ENCODE measurements at places on chromosomes 16 and 17.

- DNase-seq = no peak
Observed at GRCh38 chr17:32819787-32820186, 57.1 kb downstream of the MYO1D start.

- no peak for DNase-seq
Observed at GRCh38 chr16:54286366-54287130, at the start of gene IRX3. Gene IRX3 (minus strand): TSS chr16:54286787. CDS start chr16:54286050, 737 bp downstream.

- no peak for DNase-seq
Observed at GRCh38 chr17:42895185-42895555, 5.4 kb upstream of the G6PC1 start.

GRCh38 chr16:57036945-57037344, 47.6 kb downstream of the NLRC5 start:
- DNase-seq = no peak

GRCh38 chr17:70523426-70523825, 354.1 kb downstream of the KCNJ2 start:
- DNase-seq = no peak

- DNase-seq = no peak
Observed at GRCh38 chr16:51353055-51353454, 202.0 kb upstream of the SALL1 start.

DNA sequence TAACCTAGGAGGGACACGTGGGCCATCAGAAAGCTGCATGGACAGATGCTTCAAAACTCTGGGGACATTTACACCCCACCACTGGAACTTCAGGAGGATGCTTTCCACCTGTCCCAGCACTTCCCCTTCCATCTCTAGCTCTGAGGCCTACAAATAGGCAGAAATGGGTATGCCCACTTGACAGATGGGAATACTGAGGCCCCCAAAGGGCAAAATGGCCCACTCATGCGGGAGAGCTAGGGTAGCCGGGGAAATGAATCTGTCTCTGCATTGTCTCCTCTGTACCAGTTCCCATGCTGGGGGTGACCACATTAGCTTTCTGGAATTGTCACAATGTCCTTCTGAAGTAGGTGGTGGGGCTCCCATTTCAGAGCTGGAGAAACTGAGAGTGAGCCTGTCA, 592.1 kb upstream of the CDH5 start:
- no peak for DNase-seq

DNA sequence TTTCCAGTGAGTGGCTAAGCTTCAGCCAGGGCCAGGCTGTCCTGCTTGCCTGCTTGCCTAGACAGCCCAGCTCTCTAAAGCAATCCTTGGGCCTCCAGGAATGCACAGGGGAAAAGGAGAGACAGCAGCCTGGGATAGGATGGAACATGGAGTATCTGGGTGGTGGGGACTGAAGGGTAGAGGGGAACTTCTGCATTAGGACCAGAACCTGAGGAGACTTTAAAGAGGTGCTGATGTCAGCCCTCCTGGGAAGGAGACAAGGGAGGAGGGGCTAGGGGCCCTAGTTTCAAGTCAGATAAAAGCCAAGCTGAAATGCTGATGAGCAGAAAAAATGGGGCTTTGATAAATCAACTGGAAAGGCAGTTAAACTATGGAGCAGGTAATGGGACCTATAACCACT, 1.8 kb downstream of the HOXB7 start:
- no peak for DNase-seq

DNA sequence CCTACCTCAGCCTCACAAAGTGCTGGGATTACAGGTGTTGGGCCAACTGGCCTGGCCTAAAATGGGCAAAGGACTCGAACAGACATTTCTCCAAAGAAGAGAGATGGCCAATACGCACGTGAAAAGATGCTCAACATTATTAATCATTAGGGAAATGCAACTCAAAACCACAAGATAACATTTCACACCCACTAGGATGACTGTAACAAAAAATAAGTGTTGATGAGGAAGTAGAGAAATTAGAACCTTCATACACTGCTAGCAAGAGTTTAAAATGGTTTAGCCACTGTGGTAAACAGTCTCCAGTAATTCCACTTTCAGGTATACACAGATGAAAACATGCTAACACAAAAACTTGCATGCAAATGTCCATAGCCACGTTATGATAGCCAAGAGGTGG, 5.7 kb downstream of the TMED6 start:
- DNase-seq = no peak

DNA sequence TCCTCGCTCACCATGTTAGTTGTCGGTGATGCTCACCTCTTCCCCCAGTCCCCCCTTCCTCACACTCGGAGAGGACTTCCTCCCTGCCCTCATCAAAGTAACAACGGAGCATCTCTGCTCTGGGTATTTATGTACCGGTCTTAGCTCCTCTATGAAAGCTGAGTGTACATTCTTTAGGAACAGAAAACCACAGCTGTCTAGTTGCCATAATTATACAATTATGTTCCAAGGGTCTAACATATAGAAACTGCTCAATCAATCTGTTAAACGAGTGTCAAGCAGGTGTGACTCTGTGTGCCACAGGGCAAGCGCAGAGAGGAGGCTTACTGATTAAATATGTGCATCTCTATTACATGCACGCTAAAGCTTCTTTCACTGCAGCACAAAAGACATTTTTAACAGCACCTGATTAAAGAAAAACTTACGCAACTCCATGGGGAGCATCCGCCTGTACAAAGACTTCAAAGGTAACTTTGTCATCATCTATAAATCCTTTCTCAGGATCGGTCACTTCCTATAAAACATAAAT, 37.8 kb downstream of the LITAFD start:
- no peak for DNase-seq

GRCh38 chr16:20897253-20897897, 2.8 kb downstream of the DCUN1D3 start:
- no peak for DNase-seq

DNA sequence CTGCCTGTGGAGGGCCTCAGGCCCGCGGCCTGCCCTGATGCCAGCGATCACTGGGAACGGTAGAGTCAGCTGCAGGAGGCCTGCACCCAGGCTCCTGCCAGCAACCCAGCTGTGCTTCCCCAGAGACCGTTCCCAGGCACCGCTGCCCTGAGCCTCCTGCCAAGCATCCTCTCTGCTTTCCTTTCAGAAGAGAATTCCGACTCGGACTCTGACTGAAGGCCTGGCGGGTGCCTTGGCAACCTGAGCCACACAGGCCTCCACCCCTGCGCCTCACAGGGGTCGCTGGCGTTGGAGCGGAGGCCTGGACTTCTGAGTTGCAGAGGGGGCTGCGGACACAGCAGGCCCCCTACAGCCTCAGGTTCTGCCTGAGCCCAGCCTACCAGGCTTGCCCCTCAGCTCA, 7.9 kb downstream of the CMTM3 start:
- DNase-seq = no peak

DNA sequence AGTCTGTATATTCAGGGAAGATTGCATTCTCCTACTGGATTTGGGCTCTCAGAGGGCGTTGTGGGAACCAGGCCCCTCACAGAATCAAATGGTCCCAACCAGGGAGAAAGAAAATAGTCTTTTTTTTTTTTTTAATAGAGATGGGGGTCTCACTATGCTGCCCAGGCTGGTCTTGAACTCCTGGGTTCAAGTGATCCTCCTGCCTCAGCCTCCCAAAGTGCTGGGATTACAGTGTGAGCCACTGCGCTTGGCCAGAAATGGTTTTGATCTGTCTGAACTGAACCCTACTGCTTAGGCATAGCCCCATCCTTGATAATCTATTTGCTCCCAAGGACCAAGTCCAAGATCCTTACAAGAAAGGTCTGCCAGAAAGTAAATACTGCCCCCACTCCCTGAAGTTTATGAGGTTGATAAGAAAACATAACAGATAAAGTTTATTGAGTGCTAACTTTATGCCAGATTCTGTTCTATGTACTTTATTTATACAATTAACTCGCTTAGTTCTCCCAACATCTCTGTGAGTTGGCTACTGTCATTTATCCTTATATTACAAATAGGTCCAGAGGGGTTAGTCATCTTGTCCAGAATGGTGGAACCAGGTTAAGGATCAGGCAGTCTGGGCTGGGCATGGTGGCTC, 13.5 kb downstream of the G6PC1 start:
- DNase-seq = no peak

DNA sequence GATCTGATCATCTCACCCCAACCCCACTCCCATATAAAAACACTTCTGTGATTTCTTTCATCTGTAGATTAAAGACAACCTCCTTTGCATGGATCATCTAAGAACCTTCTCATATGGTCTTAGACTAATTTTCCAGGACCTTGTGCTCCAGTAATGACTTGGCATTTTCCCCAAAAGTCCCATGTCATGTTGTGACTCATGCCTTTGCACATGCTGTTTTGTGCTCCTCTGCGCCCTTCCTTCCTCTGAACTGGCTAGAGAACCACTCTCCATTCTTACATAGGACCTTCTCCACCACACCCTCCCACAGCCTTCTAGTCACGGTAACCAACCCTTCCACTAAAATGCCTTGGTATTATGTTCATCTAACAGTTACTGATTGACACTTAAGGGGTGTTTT, 99.5 kb upstream of the AXIN2 start:
- DNase-seq = no peak

- DNase-seq = no peak
Observed at GRCh38 chr16:48335961-48336360, 49.3 kb downstream of the SIAH1 start.

DNA sequence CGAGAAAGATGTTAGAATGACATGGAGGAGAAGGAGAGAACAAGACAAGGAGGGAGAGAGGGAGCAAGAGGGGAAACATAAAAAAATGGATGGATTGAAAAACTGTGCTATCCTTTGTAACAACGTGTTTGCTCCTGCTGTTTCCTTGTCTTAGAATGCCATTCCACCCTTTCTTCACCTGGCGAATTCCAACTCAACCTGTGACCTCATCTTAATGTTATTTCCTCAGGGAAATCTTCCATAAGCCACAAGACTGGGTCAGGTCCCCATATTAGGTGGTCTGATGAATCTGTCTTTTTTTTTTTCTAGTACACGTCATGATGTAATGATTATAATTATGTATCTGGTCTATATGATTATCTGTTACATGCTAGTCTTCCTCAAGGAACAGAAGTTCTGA, 195.0 kb upstream of the MAF start:
- no peak for DNase-seq

DNA sequence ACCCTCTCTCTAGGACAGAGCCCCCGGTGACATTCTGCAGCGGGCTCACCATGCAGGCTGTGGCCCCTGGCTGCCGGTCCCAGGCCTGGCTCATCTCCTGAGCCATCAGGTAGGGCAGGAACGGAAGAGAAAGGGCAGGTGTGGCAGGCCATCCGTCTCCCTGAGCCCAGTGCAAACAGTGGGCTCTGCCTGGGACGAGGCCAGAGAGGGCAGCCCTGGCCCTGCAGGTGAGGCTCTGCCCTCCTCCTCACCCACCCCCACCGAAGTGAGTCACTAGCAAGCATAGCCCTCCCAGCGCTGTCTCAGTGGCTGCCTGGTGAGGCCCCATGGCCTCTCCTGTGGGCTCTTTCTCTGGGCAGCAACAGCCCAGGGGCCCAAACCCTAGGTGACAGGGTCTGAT, 14.5 kb downstream of the OTOP3 start:
- DNase-seq = no peak

- no peak for DNase-seq
Observed at GRCh38 chr17:77811521-77811920, 147.0 kb upstream of the TNRC6C start.

DNA sequence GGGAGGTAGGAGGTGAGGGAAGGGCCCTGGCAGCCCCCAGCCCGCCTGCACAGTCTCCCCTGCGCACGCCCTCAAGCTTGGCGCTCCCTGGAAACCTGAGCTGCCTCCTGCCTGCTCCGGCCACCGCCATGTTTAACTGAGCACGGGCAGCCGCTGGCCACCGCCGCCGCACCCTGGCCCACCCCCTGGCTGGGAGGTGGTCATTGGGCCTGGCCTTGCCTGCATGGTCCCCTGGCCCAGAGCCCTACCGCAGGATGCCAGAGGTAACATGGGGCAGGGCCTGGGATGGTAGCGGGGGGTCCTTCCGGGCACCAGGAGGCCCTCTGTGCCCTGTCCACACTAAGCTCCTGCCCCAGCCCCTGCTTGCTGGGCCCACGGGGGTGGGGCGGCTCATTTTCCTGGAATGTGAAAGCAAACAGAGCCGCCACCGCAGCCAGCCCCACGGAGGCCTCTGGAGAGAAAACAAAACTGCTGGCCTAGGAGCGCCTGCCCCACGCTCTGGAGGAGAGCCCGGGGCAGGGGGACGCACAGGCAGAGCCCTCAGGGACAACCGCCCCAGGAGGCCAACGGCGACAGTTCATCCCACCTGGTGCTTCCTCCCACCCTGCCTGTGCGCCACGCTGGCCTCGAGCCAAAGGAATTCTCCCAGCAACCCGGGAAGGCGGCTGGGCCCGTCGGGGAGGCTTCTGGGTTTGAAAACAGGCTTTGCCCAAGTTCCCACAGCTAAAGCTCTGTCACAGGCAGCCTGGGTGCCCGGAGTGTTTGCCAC, 8.9 kb downstream of the NHERF2 start:
- DNase-seq = no peak

Data from activated CD8-positive, alpha-beta memory T cell treated with anti-CD3 and anti-CD28 coated beads, Interleukin-2, amount 50 U/mL, for 4 hours (primary cell).